ENCODE measurements at places on chromosomes 11 and 22. TPM values are rescaled to one million over a fixed set of nuclear protein-coding genes. Genes with fewer than 3 reads are reported as not detected.

GRCh38 chr22:39498368-39498767, 3.7 kb upstream of the MIEF1 start:
- DNase-seq: no peak

- DNase-seq: no peak
Measured at GRCh38 chr22:40982482-40983385, 31.6 kb downstream of the RBX1 start.

The CLMP gene
- not detected for total RNA-seq

The OR6T1 gene
- total RNA-seq: not detected

- no peak for DNase-seq
Measured at GRCh38 chr11:13972944-13973343, 10.4 kb downstream of the SPON1 start.

Data from natural killer cell (primary cell).